Stimulated activated CD4-positive, alpha-beta T cell treated with anti-CD3 and anti-CD28 coated beads, Interleukin-2, amount 100 ng/mL, for 48 hours (primary cell): ENCODE measurements at places on chromosomes 3 and 15.

- DNase-seq: no peak
Observed at GRCh38 chr3:66397745-66398144, 103.1 kb downstream of the LRIG1 start.

- peak; percentile 46 for DNase-seq
Observed at GRCh38 chr3:124565013-124565412, 165.2 kb upstream of the UMPS start.

- DNase-seq: no peak
Observed at GRCh38 chr3:181879926-181880325, 168.2 kb downstream of the SOX2 start.

DNA sequence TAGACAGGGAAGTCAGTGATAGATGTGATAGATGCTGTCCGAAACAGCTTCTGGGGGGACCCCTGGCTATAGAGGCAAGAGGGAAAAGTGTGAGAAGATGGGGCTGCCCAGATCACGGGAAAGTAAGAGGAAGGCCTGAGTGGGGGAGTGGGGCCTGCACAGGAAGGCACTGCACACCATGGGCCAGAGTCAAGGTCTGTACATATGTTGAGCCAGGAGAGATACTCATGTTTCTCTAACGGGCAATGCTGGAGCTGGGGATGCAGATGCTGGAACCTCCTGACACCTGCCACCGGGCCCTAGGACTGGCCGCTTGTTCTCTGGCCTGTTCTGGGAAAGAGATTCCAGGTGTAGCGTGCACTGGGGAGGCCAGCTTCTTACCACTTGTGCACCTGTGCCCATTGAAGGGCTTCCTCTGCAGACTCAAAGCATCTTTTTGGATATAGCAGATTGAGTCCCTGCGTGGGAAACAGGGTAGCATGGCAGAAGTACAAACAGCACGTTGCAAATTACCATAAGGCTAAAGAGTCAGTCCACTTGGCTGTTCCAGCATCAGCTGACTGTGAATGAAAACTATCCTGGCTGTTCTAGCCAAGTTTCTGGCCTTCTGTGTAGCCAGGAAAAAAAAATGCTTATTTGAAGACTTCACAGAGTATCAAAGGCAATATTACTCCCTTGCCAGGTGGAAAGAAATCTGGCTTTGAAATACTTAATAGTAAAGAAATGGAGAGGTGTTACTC, 77.1 kb upstream of the GSK3B start:
- DNase-seq: no peak
